CD4-positive, alpha-beta T cell (primary cell): ENCODE measurements at places on chromosomes 6 and 20. TPM values are rescaled to one million over a fixed set of nuclear protein-coding genes. Genes with fewer than 3 reads are reported as not detected.

DNA sequence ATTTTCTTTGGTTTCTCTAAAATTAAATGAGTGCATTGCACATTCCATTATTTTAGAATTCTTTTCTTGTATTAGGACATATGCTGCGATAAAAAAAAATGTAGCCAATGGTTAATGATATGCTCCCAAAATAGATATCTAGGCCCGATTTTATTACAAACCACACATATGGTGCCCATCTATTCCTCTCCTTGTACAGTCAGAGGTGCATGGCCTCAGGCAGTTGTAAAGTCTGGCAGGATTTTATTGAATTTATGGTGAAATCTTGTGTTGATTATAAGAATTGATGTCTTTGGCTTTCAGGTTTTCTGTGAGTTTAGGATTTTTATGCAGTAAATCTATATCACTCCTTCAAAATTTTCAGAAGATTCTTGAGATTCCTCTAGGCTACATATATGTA is 192.2 kb downstream of the RFPL4B start:
- DNase-seq: no peak

GRCh38 chr6:131288214-131288613 is 152.9 kb downstream of the AKAP7 start:
- no peak for DNase-seq

DNA sequence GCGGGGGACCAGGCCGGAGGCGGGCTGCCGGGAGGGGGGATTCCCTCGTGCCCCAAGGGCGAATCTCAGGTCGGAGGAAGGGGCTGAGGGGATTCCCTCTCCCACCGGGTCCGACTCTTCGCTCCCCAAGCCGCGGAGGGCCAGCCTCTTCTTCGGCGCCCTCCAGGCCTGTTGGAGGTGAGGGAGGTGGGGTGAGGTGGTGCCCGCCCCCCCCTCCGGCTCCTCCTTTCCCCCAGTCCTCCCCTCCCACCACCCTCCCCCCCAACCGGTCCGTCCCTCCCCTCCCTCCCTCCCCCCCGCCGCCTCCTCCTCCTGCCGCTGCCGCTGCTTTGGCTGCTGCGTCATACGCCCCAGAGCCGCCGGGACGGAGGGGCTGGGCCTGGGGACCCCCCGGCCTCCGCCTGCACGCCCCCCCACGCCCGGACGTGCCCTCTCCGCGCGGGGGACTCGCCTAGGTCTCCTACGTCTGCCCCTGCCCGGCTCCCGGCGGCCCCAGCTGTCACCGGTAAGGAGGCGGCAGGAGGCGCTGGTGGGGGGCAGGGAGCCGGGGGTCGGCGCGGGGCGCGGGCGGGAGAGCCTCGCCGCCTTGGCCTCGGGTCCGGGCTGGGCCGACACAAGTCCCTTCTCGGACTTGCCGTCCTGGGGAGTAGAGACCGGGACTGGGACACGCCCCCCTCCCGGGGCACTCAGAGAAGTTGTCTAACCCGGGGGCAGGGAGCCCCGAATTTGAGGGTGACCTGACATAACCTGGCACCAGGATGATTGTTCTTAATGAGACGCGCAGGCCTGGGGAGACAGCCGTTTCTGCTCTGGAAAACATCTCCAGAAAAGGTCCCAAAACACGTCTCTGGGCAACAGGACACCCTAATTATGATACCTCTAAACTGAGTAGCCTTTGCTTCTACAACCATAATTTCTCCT is at the start of gene PHF1:
TSS of gene PHF1 (plus strand) at position 304 of the 921 bp plus-strand sequence. CDS start 1,250 bp downstream, outside the sequence.
- peak; percentile 81 for DNase-seq

DNA sequence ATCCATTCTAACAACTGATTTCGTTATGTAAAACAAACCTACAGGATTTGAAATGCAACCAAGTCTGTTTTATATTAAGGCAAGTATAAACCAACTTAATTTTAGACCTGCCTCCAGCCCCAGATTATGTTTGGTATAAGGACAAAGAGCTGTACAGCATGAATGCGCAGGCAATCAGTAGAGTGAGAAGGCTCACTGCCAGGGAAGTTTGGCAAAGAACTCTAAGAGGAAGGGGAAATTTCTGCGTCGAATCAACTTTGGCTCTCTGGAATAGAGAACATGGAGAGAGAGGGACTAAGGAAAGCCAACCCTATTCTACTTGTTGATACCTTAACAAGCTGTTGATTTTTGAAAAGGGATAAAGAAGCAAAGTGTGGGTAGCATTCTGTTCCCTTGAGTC is 96.9 kb upstream of the FOXO3 start:
- no peak for DNase-seq

GRCh38 chr20:37914672-37915433 is 11.9 kb downstream of the VSTM2L start:
- DNase-seq: peak; percentile 32

- peak; percentile 28 for DNase-seq
Measured at GRCh38 chr6:56359201-56359899, 112.0 kb upstream of the COL21A1 start.

- DNase-seq: no peak
Measured at GRCh38 chr6:37731371-37731770, 33.7 kb upstream of the MDGA1 start.

DNA sequence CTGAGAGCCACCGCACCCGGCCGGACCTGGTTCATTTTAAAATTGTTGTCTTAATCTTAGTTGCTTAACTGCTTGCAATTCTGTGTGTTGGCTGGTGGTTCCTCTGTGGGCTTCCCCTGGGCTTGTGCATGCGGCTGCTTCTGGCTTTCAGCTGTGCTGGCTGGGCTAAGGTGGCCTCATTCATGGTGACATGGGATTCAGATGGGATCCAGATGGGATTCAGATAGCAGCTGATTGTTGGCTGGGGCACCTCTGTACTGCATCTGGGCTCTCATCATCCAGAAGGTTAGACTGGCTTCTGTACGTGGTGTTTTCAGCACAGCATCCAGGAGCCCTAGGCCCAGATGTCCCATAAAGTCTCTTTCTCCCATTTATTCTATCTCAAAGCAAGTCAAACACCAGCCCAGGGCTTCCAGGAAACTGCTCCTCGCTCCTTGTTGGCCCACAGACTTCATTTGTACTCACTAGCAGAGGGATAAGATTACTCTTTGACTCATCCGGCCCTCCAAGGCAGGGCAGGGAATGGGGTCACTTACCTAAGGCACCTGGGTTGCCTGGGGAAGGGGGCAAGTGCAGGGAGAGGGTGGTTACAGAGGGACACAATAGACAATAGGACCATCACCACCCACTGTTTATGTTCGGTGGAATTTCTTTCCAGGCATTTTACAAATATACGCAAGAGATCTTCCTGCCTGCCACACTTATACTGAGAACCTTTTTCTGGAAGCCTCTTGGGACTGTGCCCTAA is 10.2 kb upstream of the PEDS1 start:
- DNase-seq: no peak

DNA sequence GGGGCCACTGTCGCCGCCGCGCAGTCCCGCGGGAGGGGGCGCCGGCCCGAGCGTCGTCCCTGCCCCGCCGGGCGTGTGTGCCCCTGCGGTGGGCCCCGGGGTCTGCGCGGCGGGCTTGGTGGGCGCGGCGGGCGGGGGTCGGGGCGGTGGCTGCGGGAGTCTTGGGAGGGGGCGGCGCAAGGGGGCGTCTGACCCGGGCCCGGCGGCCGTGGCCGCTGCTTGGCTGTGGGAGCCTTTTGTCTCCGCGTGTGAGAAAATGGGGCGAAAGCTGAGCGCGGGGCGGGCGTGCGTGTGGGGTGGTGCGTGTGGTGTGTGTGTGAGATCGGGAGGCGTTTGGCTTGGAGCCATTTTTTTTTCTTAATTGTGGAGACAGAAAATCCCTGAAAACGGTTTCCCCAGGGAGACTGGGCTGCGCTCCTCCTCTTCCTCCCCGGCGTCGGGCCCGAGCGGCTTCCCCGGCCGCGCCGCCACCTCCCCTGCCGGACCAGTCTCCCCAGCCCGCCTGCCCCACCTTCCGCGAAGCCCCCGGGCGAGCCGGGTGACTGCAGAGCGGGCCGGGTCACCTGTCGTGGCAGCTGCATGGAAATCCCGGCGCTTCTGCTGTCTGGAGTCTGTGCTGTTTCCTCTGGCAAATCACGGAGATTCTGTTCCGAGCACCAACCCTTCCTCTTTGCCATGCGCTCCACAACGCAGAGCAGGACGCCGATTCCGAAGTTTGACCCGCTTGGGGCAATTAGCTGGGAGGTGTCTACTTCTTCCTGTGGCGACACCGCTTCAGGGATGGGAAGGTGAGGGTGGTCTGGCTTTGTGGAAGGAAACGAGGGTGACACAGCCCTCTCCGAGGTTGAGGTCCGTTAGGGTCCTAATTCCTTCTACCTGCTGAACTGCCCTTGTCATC is 64.4 kb downstream of the GTF2H5 start:
- peak; percentile 28 for DNase-seq

GRCh38 chr6:112287577-112288225 is 33.3 kb upstream of the LAMA4 start:
- no peak for DNase-seq

DNA sequence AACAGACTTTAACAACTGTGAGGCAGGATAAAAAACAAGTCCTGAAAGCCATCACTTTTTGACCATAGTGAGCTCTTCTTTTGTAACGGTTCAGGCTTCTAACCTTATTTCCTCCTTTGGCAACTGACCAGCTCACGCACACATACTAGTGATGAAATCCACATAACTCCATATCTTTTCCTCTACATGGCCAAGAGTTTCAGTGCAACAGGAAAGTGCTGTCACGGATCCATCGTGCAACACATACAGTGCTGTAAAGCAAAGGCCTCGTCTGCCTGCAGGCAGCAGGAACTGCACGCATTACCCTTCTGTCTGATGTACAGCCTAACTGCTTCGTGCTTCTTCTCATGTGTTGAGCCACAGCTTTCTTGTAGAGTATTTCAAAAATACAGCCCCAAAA is 108.5 kb downstream of the EPM2A start:
- no peak for DNase-seq

DNA sequence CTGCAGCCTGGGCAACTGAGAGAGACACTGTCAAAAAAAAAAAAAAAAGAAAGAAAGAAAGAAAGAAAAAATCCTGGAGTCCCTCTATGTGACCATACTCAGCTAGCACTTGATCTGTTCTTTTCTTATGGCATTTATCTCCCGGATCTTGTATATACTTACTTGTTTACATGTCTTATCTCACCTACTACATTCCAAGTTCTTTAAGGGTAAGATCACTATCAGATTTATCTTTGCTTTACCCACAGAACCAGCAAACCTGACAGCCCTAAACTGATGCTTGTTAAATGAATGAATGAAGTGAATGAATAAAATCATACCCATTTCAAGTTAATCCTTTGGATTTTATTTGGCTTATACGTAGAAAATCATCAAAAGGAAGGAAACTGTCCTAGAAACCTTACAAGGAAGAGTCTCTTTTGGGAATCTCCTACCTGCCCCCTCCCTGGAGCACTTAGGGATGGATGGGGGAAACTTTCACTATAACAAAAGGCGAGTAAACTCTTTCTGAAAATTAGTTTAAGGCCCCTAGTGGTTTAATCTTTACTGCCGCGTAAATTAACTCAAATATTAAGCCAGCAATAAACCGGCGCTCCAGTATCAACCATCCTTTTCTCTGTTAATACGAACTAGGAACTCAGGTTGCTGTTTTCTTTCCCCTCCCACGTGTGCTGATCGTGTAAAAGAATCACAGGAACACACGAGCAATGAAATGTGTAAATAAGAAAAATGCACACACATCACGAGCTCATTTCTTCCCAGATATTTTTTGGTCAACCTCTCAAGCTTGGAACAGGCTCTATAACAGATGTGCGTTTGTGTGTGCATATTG is 1.3 kb upstream of the UTRN start:
- DNase-seq: no peak

- DNase-seq: no peak
Measured at GRCh38 chr6:157593596-157593995, 212.6 kb downstream of the ZDHHC14 start.

DNA sequence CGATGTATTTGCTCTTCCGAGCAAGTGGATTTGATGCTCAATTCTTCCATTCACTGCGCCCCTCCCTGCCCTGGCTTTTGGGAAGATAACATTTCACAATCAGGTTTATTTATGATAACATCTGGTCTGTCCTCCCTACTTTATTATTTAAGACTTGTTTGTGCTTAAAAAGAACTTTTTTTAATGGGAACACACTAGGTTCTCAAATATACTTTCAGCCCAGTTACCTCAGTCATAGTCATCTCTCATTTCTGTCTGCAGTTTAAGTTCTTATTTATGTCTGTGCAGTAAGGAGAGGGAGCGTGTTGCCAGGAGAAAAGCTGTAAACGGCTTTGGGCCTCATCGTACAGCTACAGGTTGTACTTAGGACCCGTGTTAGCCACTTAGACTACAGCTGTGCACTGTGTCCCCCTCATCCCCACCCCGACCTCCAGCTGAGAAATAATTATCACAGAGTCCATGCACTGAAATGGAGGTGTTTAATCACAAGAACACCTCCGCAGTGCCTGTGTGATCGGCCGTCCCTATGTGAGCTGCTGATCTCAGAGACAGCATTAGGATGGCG is 99.3 kb downstream of the RPP40 start:
- DNase-seq: no peak

GRCh38 chr6:155108070-155108820 is 113.1 kb downstream of the TIAM2 start:
- no peak for DNase-seq

DNA sequence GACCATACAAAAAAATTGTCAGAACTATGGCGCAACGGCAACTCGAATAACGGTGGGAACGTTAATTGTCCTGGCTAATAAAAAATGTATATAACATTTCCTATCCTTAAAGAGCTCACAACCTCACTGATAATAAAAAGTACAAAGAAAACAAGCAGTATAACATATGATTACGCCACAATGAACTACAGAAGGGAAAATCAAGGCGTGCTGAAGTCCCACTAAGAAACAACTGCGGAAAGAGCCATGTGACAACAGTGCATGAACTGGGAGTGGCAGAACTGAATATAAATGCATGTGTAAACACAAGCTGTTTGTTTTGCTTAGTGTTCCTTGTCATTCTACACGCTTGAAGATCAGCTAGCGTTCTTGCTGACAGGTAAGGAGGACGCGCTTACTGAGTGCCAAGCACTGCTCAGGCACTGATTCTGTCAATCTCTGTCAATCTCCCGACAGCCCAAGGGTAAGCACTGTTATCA is 466 bp upstream of the PSMB1 start:
- peak; percentile 84 for DNase-seq

- DNase-seq: no peak
Measured at GRCh38 chr6:93621442-93621841, 202.1 kb upstream of the EPHA7 start.

Gene RIN2
- total RNA-seq: 0.33 TPM

Gene PMEPA1
- 18.0 TPM for total RNA-seq

Gene BNIP5
- not detected for total RNA-seq

Gene IRF4
- total RNA-seq: 16.9 TPM

Gene SLA2
- total RNA-seq: 19.9 TPM

Gene ATRN
- total RNA-seq: 8.8 TPM

Gene DNAH8
- not detected for total RNA-seq

Gene GDAP1L1
- not detected for total RNA-seq

Gene CLIC5
- 2.5 TPM for total RNA-seq

Gene CEP85L
- total RNA-seq: 80.7 TPM

Gene SMLR1
- total RNA-seq: not detected
